CD4-positive, alpha-beta T cell treated with Interleukin-6 at 100 ng/mL for 8 hours (primary cell): ENCODE measurements at places on chromosomes 12 and 14.

GRCh38 chr14:78605025-78605762 is 435.0 kb downstream of the NRXN3 start:
- DNase-seq: no peak

- DNase-seq: no peak
Observed at GRCh38 chr14:64324461-64324860, 30.3 kb upstream of the ESR2 start.

DNA sequence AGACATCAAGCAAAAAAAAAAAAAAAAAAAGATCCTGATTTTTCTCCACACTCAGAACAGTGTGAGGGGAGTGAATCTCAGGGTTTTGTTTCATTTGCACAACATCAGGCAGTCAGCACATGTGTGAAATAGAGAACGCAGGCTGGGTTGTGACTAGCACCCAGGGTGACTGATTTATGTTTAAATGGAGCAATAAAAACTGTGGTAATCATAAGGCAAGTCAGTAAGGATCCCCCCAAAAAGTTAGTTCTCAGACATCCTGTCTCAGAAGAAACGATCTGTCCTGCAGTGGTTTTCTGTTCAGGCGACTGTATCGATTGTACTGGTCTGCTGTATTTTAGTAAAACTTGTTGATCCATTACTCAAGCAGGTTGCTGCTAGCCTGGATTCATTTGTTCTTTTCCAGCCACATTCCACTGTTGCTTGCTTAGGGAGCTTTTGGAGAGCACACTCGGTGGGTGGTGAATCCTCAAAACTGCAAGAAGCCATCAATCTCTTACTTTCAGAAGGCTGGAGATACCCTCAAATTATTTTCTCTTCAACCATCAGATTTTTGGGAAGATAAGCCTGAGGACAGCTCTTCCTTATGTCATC is 107.1 kb downstream of the DACT1 start:
- DNase-seq: no peak

DNA sequence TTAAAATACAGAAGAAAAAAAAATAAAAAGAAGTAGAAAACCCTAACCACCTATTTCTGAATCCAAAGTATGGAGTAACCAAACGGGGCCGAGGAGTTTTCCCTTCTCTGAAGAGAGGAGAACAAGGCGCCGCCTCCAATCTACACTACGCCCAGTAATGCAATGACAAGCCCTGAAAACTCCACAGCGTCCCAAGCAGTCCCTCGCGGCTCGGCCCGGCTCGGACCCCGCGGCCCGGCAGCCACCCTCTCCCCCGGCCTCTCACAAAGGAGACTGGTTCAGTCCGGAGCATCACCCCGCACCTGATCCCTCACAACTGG is 371 bp downstream of the CHD8 start:
- DNase-seq: no peak

- DNase-seq: no peak
Observed at GRCh38 chr14:53848854-53849253, 107.8 kb downstream of the BMP4 start.

DNA sequence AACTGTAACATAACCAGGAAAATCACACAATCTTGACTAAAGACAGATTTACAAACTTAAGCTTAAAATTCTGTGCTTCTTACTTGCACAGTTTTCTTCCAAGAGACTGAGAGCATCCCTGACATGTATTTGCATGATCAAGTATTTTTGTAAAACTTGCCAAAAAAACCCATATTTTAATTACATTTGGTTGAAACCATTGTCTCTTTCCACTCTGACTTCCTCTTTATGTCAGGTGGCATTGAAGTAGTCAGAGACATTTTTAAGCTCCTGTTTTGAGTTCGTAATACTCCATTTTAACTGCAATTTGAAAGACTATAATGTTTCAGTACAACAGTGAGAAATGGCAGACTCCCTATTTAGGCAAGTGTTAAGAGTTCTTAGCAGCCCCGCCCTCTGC is 103.6 kb downstream of the ATXN7L3B start:
- DNase-seq: no peak

- peak; percentile 38 for DNase-seq
Observed at GRCh38 chr12:46609273-46609623, 216.5 kb downstream of the SLC38A4 start.

- DNase-seq: no peak
Observed at GRCh38 chr12:26857465-26858176, 24.6 kb upstream of the ITPR2 start.

DNA sequence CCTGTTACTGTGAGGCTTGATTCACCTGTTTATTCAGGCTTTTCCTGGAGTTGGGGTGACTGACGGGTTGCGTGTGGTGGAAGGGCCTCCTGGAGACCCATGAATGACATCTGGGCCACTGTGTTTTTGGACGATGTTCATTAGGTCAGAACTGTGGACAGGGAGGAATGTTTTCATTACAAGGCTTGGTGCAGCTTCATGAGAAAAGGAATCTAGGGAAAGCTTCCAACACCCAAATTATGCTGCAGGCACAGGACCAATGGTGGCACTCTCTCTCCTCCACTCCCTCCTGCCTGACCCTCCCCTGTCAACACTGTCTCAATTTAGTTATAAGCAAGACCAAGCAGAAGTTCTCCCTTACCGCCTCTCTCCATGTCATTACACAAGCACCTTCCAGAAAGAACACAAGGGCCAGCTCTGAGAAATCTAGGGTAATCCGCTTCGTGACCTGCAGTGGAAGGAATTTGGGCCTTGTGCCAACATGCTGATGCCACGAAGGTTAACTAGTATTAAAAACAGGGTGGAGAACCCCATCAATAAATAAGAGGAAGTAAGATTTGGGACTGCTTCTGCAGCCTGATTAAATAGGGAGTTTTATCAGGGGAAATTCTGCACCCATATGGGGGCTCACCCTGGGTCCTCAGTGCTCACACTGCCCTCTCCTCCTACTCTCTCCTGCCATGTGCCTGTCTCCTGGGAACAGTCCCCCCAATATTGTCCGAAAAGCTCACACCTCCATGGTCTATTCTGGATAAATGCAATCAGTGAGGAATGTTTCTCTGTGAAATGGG is 200.3 kb downstream of the KTN1 start:
- no peak for DNase-seq

- DNase-seq: no peak
Observed at GRCh38 chr12:48004053-48004941, at the start of gene COL2A1. TSS of gene COL2A1 (minus strand) at chr12:48004476. CDS start at chr12:48004321, 155 bp downstream.

GRCh38 chr14:90487031-90487430 is 90.2 kb downstream of the CALM1 start:
- DNase-seq: no peak

DNA sequence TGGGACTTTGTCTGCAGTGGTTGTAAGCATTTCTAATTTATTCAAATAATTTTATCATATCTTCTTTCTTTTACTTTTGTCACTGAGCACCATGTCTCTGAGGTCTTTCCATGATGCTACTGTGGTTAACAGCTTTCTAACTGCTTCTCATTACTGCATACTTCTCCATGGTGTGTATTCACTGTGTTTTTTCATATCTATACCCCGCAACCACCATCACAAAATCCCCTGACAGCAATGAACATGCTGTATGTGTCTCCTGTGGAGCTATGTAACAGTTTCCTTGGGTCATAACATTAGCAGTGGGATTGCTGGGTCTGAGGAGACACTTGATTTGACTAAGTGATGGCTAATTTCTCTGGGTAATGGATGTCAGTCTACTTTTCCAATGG is 29.2 kb upstream of the CHST11 start:
- DNase-seq: no peak

- no peak for DNase-seq
Observed at GRCh38 chr12:54240971-54241588, 38.8 kb downstream of the CBX5 start.
